ENCODE measurements at places on chromosomes 13 and 19.

DNA sequence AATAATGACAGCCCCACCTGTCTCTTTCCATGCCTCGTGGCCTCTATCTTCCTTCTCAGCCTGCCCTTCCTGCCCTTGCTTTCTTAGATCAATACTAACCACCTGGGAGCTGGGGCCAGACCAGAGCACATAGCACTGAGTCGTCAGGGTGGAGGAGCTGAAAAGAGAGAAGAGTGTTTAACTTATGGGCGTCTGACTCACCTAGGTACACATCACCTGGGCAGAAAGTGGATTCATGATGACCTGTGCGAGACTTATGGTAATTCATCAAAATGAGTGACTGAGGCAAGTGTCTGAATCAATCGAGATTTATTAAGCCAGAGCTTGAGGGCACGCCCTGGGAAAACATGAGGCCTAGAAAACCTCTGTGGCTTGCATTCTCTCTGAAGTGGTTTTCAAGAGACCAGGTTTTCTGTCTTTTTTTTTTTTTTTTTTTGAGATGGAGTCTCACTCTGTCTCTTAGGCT lies 19.2 kb downstream of the CEACAM6 start:
- no peak for DNase-seq

GRCh38 chr13:84315527-84315926 lies 433.3 kb upstream of the SLITRK1 start:
- DNase-seq: no peak

GRCh38 chr13:111132948-111133347 lies 17.8 kb downstream of the ARHGEF7 start:
- no peak for DNase-seq

DNA sequence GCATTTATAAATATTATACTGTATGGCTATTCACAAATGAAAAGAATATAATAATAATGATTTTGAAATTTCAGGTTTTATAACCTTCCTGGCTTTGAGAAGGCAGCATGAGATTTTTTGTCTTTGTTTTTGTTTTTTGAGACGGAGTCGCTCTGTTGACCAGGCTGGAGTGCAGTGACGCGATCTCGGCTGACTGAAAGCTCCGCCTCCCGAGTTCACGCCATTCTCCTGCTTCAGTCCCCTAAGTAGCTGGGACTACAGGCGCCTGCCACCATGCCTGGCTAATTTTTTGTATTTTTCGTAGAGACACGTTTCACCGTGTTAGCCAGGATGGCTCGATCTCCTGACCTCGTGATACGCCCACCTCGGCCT lies 64.1 kb downstream of the ZNF429 start:
- DNase-seq: no peak

DNA sequence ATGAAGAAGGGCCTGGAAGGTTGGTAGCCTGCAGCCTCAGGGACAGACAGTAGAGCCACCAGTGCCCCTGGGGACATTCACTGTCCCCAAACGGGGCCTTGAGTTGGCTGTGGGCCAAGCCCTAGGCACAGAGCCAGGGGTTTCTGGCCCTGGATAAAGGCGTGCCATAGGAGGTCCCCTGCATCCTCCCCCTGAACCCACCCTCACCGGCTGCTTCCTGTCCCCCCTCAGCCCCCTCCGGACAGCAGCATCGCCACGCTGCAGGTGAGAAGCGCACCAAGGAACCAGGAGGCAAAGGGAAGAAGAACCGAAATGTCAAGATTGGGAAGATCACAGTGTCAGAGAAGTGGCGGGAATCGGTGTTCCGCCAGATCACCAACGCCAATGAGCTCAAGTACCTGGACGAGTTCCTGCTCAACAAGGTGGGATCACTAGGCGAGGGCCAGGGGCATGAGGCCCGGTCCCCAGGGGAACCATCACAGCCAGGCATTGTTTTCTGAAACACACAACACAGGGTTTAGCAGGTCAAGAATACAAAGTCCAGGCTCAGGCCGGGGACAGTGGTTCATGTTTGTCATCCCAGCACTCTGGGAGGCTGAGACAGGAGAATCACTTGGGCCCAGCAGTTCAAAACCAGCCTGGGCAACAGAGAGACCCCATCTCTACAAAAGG lies 14.6 kb upstream of the USE1 start:
- no peak for DNase-seq

- DNase-seq: no peak
These were observed 470.0 kb downstream of the TSHZ3 start for GRCh38 chr19:30879225-30879624.

DNA sequence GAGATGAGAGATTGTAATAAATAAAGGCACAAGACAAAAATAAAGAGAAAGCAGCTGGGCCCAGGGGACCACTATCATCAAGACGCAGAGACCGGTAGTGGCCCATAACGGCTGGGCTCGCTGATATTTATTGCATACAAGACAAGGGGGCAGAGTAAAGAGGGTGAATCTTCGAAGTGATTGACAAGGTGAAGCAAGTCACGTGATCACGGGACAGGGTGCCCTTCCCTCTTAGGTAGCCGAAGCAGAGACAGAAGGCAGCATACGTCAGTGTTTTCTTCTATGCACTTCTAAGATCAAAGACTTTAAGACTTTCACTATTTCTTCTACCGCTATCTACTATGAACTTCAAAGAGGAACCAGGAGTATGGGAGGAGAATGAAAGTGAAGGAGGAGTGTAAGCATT lies 4.6 kb upstream of the PRKCG start:
- DNase-seq: no peak

- DNase-seq: no peak
These were observed 303.3 kb downstream of the POU4F1 start for GRCh38 chr13:78299832-78300623.

DNA sequence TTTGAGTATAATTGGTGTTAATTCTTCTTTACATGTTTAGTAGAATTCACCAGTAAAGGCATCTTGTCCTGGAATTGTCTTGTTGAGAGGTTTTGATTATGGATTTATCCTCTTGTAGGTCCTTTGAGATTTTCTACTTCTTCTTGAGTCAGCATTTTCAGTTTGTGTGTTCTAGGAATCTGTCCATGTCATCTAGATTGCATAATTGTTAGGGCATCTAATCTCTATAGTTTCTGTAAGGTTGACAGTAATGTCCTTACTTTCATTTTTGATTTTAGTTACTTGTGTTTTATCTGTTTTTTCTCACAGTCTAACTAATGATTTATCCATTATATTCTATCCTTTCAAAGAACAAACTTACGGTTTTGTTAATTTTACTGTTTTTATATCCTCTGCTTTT lies 492.0 kb downstream of the FGF9 start:
- DNase-seq: no peak

DNA sequence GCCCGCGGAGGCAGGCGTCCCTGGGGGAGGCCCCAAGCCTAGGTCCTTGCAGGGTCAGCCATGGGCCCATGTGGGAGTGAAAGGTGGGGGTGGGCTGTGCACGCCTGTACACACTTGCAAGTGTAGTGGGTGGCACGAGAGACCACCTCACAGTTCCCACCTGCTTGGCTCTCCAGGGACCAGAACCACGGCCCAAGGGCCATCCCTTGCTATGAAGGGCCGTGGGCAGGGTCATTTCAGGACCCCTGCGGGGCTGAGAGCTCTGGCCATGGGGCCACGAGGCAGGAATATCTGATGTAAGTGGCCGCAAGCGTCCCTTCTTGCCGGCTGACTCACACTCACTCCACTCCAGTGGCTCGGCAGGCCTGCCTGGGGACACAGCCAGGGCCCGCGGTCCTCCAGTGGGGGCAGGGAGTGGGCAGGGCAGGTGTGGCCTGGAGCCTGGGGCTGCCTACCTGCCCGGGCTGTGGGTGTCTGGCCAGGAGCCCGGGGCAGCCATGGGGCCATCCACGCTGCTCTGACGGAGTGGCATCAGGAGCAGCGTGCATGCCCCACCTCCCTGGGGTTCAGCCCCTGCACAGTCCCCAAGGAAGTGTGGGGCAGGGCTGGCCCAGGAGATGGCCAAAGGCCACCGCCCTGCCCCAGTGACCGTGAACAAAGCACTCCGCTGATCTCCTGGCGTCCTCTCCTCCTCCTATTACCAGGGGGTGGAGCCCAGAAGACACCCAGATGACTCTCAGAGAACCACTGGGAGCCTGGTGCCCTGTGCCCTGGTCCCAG lies 8.6 kb upstream of the MKNK2 start:
- DNase-seq: no peak

DNA sequence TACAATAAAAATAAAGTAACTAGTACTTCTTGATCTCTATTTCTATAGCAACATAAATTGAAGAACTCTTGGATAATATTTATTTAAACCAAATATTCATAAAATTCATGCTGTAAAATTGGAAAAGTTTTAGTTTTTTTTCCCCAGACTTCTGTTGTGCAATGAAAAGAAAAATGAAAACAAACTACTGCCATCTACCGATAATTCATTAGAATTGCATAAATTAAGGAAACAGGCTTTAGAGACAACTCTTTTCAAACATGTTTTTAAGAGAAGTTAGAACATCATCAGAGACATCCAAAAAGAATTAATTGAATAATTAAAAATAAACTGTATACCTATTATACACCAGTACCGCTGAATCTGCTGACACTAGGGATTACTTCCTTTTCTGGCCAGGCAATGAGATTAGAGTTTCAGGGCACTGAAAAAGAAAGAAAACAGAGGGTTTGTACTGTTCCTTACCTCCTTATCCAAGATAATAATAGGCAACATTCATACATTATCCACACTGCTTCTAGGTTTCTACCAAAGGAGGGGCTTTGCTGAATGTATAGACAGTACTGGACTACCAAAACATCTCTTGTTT lies 4.9 kb downstream of the CCDC122 start:
- no peak for DNase-seq

- DNase-seq: no peak
These were observed 129.4 kb downstream of the KL start for GRCh38 chr13:33145667-33146066.

DNA sequence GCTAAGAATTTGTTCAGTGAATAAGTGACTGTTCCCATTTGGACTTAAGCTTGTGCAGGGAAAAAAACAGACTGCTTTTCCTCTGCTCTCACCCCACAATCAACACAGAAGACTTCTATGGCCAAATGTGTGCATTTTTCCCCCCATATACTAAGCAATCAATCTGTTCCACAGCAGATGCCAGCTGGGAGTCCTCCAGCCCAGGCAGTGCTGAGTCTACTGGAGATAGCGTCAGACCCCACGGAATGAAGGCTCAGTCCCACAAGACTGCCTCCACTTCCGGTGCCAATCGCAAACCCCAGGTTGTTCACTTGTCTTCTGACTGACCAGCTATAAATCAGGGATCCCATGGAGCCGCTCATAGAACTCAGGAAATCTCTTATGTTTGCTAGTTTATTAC lies 69.5 kb upstream of the ANKRD10 start:
- no peak for DNase-seq

- no peak for DNase-seq
These were observed 47.8 kb downstream of the COL4A2 start for GRCh38 chr13:110354715-110355473.

- no peak for DNase-seq
These were observed 204.4 kb downstream of the LACC1 start for GRCh38 chr13:44084146-44084545.

DNA sequence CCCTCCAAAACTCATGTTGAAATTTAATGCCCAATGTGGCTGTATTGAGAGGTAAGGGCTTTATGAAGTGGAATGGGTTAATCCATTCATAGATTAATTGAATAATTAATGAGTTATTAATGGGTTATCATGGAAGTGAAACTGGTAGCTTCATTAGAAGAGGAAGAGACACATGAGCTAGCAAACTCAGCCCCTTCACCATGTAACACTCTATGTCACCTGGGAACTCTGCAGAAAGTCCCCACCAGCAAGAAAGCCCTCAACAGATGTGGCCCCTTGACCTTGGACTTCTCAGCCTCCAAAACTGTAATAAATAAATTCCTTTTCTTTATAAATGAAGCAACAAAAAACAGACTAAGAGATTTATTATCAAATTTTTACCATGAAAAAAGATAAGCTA lies 223.5 kb downstream of the KLF12 start:
- DNase-seq: no peak

DNA sequence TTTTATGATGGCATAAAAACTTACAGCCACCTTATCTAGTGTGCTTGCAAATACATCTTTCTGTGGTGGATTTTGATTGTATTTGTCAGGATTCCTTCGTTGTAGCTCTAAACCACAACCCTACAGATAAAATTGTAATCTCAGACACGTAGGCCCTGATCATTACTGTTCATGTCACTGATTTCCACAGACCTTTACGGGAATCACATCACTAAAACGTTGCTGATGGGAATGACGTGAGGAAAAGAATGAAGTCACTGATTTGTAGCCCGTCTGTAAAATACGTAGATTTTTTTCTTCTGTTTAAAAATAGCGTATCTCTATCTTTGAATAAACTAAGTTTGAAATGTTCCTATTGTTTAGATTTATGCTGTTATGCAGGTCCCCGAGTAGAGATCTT lies 399.2 kb downstream of the MYO16 start:
- no peak for DNase-seq

DNA sequence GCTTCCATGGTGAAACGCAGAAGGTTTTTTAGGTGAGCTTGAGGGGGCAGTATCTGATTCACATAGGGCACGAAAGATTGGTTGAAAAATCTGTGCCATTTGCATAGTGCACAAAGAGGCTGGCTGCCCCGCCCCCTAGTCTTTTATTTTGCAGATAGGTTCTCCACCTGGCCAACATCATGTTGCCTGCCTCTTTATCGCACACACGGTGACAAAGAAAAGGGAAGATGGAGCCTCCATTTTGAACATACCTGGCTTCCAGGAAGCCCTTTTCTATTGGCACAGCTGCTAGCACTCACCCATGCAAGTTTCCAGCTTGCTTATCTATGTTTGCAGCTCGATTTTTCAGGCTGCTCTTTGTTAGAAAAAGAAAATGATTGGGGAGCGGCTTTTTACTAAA lies 316.2 kb upstream of the KLHL1 start:
- no peak for DNase-seq

- DNase-seq: no peak
These were observed 187.1 kb downstream of the KATNAL1 start for GRCh38 chr13:30120133-30120822.

DNA sequence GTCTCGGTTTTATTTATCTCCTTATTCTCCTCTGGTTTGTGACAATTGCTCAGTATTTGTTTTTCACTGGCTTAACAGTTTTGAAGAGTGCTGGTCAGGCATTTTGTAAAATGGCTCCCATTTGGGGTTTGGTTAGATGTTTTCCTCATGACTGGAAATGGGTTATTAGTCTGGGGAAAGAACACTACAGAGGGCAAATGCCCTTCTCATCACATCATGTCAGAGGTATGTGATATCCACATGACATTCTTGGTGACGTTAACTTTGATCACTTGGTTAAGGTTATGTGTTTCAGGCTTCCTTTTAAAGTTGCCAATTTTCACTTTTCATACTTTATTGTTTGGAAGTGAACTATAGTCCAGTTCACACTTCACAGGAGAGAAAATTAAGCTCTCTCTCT lies 74.8 kb upstream of the KLHL1 start:
- no peak for DNase-seq

GRCh38 chr19:1247748-1248138 lies 640 bp upstream of the MIDN start:
- no peak for DNase-seq

DNA sequence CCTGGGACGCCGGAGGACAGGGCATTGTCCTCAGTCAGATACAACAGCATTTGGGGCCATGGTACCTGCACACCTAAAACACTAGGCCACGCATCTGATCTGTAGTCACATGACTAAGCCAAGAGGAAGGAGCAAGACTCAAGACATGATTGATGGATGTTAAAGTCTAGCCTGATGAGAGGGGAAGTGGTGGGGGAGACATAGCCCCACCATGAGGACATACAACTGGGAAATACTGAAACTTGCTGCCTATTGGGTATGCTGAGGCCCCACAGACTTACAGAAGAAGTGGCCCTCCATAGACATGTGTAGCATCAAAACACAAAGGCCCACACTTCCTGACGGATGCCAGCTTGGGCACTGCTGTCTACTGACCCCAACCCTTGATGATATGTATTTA lies 1.4 kb upstream of the ICAM4 start:
- DNase-seq: no peak

- no peak for DNase-seq
These were observed 15.8 kb upstream of the ZNF43 start for GRCh38 chr19:21851596-21852345.
